Adrenal gland (tissue), 19 donors: ENCODE measurements at places on chromosomes 7 and 10. TPM values are rescaled to one million over a fixed set of nuclear protein-coding genes. Genes with fewer than 3 reads are reported as not detected.

GRCh38 chr7:31782411-31782991, 95.5 kb downstream of the PPP1R17 start:
- DNase-seq = peak; percentile 14
- H3K27me3 ChIP-seq = no peaks in the 10 kb centered on the region
- H3K4me3 ChIP-seq = no peak overlapping the region
- H3K27ac ChIP-seq = no peak overlapping the region

DNA sequence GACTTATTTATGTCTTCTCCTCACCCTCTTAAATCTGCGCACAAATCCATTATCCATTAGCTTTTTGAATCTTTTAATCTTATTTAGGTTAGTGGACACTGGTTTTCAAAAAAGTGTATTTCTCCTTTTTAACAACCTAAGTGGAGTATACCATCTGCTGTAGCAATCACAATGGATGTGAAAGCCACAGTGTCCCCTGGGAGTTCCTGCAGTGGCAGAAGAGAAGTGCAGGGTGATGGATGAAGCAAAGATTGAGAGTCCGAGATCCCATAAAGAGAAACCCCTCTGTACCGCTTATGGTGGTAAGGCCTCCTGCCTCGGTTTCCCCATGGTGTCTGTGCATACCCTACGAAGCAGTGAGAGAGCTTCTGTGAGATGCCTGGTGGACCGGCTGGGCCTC, 236.4 kb downstream of the COBL start:
- no peaks in the 10 kb centered on the region for H3K36me3 ChIP-seq
- no peaks in the 10 kb centered on the region for H3K27me3 ChIP-seq
- DNase-seq = no peak
- no peaks in the 10 kb centered on the region for H3K4me1 ChIP-seq
- H3K27ac ChIP-seq = no peak overlapping the region
- H3K4me3 ChIP-seq = no peak overlapping the region

GRCh38 chr7:55077561-55078410, 59.0 kb downstream of the EGFR start:
- H3K36me3 ChIP-seq = no peaks in the 10 kb centered on the region
- H3K27ac ChIP-seq = no peak overlapping the region
- no peak overlapping the region for H3K4me3 ChIP-seq
- peaks cover 56% of the 10 kb centered on the region for H3K4me1 ChIP-seq

GRCh38 chr7:4828720-4829383, 33.0 kb downstream of the PAPOLB start:
- no peaks in the 10 kb centered on the region for H3K4me1 ChIP-seq
- no peak overlapping the region for H3K27ac ChIP-seq
- H3K27me3 ChIP-seq = no peaks in the 10 kb centered on the region
- no peaks in the 10 kb centered on the region for H3K36me3 ChIP-seq

DNA sequence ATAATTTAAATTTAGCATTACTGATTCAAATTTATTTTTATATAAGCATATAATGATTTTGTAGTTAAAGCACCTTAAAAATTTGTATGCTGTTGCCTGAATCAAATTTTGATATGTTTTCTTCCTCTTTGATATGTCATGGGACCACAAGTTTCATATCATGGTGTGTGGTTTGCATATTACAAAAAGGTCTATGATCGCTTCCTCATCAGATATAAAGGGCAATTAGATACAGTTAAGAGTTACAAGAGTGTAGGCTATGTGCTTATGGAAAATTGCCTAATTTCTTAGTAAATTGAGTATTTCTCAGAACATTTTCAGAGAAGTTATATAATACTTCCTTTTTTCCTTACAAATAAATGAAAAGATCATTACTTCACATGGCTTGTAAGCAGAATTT, 22.2 kb downstream of the MRC1 start:
- H3K27me3 ChIP-seq = no peaks in the 10 kb centered on the region
- H3K4me1 ChIP-seq = no peaks in the 10 kb centered on the region
- H3K27ac ChIP-seq = no peak overlapping the region
- no peaks in the 10 kb centered on the region for H3K36me3 ChIP-seq

- no peak for DNase-seq
- H3K36me3 ChIP-seq = no peaks in the 10 kb centered on the region
- H3K27me3 ChIP-seq = no peaks in the 10 kb centered on the region
- no peak overlapping the region for H3K27ac ChIP-seq
- no peaks in the 10 kb centered on the region for H3K4me1 ChIP-seq
- H3K4me3 ChIP-seq = no peak overlapping the region
These were observed 751.6 kb downstream of the GRID1 start for GRCh38 chr10:85614981-85615380.

DNA sequence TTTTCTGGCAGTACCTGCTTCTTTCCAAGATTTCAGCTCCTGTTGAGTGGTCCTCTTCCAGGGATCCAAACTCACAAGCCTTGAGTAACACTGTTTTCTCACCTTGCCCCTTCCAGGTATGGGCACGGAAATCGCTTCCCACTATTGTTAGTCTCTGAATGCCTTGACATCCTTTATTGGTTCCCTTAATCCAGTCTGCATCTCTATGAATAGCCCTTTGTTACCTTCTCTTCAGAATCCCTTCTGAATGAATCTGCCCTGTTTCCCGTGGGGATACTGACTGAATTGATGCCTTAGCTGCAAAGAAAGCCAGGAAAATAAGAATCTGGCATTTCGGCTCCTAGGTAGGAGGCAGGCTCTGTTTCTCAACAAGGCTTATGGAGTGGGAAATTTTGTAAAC, 467.7 kb downstream of the PLXNA4 start:
- no peaks in the 10 kb centered on the region for H3K36me3 ChIP-seq
- no peaks in the 10 kb centered on the region for H3K27me3 ChIP-seq
- no peak overlapping the region for H3K27ac ChIP-seq
- no peaks in the 10 kb centered on the region for H3K4me1 ChIP-seq
- no peak for DNase-seq

- no peak overlapping the region for H3K4me3 ChIP-seq
- no peak overlapping the region for H3K27ac ChIP-seq
- no peaks in the 10 kb centered on the region for H3K27me3 ChIP-seq
- H3K36me3 ChIP-seq = no peaks in the 10 kb centered on the region
- no peaks in the 10 kb centered on the region for H3K4me1 ChIP-seq
These were observed 21.8 kb downstream of the DPYSL4 start for GRCh38 chr10:132208462-132209050.

- H3K27ac ChIP-seq = no peak overlapping the region
- peaks cover 43% of the 10 kb centered on the region for H3K36me3 ChIP-seq
- peaks cover 16% of the 10 kb centered on the region for H3K4me1 ChIP-seq
- DNase-seq = no peak
These were observed 30.7 kb downstream of the WDR86 start for GRCh38 chr7:151379193-151379520.

DNA sequence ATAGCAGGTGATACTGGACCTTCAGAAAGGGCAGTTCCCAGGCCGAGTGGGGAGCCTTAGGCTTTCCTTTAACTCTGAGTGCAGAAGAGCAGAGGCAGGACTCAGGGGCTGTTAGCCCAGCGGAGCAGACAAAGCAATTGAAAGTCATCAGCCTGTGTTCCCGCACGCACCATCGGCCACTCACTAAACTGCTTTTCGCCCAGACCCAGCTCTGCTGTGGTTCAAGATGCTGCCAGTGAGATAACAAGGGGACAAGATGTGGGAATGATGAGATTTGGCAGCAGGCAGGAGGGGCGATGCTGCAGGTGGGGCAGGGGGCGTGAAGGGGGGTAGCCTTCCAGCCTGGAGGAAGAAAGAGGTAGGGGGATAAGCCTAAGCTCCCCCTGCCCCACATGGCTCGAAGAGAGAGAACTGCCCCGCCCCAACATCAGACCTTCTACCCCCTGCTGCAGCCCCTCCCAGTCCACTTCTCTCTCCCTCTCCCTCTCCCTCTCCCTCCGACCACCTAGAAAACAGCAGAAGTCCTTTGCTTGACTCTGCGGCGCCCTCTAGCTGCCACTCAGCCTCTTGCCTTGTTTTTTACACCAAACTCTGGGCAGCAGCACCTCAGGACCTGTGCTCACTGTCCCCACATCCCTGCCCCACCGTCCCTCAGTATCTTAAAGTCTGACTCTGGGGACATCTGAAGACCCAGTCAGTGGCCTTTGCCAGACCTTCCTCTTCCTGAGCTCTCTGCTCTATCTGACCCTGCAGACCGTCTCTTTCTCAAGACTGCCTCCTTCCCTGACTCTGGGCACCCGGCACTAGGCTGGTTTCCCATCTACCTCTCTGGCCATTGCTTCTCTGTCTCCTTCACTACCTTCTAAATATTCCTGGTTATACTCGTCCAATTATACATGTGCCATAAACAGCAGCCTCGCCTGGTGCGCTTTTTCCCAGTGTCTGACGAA, 110.5 kb downstream of the C10orf105 start:
- no peak overlapping the region for H3K27ac ChIP-seq
- peak; percentile 86 for DNase-seq
- H3K4me3 ChIP-seq = no peak overlapping the region
- H3K27me3 ChIP-seq = no peaks in the 10 kb centered on the region

- H3K4me3 ChIP-seq = no peak overlapping the region
- no peak overlapping the region for H3K27ac ChIP-seq
- no peaks in the 10 kb centered on the region for H3K27me3 ChIP-seq
- DNase-seq = no peak
- H3K4me1 ChIP-seq = no peaks in the 10 kb centered on the region
- H3K36me3 ChIP-seq = no peaks in the 10 kb centered on the region
These were observed 28.0 kb upstream of the GSAP start for GRCh38 chr7:77444123-77444522.

The FAM131B gene
- total RNA-seq = 0.57 TPM

The SPDYE1 gene
- not detected for total RNA-seq

The TAS2R40 gene
- not detected for total RNA-seq

The DNMBP gene
- total RNA-seq = 16.0 TPM

The HERC4 gene
- total RNA-seq = 31.2 TPM

The GIMAP2 gene
- 15.5 TPM for total RNA-seq

The TAS2R4 gene
- 0.28 TPM for total RNA-seq

The TMEM229A gene
- total RNA-seq = 1.5 TPM

The SPDYE6 gene
- not detected for total RNA-seq

The DNAH11 gene
- 20.9 TPM for total RNA-seq

The ITIH2 gene
- 0.17 TPM for total RNA-seq

The DLX5 gene
- total RNA-seq = not detected
